ENCODE measurements at places on chromosomes 12 and 14.

- DNase-seq, result no peak
Observed at GRCh38 chr14:57834961-57835360, 30.9 kb downstream of the SLC35F4 start.

DNA sequence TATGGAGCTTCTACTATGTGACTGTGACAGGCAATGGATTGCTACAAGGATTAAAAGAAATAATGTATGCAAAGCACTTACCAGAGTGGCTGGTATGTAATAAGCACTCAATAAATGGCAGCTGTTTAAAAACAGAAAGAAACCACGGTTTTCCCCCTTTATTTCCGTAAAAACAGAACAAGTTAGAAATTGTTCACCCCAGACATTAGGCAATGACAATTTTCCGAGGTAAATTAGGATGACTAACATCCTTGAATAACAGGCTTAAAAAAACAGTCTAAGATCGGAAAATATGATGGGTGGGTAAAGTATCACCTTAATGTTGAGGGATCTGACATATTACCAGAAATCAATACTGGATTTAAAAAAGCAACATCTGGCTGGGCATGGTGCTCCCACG, 20.9 kb upstream of the CNIH1 start:
- no peak for DNase-seq

GRCh38 chr14:52783206-52783605, 8.2 kb downstream of the GNPNAT1 start:
- DNase-seq, result no peak

- no peak for DNase-seq
Observed at GRCh38 chr14:103284574-103285467, 49.2 kb upstream of the EIF5 start.

GRCh38 chr12:3730111-3730510, 22.8 kb downstream of the CRACR2A start:
- DNase-seq, result no peak

GRCh38 chr14:65729566-65729965, 317.0 kb downstream of the FUT8 start:
- DNase-seq, result no peak

DNA sequence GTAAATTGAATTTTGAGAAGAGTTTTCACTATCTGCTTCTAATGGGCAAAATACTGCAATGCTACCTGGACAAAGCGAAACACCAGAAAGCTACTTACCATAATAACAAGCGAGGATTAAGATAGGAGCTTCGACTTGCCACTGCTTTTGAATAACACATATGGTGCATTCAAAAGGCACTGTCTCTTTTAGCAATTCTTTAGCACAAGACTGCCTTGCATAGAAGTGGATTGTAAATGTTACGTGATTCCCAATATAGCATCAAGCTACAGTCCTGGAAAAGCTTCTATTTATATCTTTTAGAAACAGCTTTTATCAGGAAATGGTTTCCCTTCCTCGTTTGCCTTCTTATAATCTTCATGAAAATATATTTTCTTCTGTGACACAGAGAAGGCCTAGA, 258.7 kb upstream of the PDE3A start:
- DNase-seq, result no peak

- DNase-seq, result no peak
Observed at GRCh38 chr12:14768823-14769405, 34.4 kb downstream of the WBP11 start.

DNA sequence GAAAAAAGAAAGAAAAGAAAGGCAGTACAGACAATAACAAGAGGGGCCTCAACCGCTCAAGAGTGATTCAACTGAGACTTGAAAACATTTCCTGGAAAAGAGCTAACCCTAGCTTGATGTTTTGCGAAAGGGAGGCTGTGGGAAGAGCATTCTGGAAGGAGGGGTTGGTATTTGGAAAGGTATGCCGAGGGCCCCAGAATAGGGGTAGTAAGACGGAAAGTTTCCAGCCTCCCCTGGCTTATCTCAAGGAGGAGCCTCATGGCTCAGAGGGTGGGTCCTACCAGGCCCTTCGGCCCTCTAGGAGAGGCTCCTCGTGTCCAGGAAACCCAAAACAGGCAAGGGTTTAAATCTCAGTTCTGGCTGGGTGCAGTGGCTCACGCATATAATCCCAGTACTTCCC, 8.4 kb downstream of the RNU4-2 start:
- no peak for DNase-seq

- DNase-seq, result no peak
Observed at GRCh38 chr12:89547101-89547500, 21.3 kb upstream of the POC1B start.

GRCh38 chr14:63654936-63655335, 13.3 kb upstream of the WDR89 start:
- no peak for DNase-seq

- DNase-seq, result no peak
Observed at GRCh38 chr14:93975791-93976476, 436 bp downstream of the ASB2 start.

Measured in stimulated activated CD4-positive, alpha-beta T cell treated with anti-CD3 and anti-CD28 coated beads, TNF-alpha, amount 100 ng/mL, for 24 hours (primary cell).